ENCODE measurements at places on chromosomes 12 and 14. TPM values are rescaled to one million over a fixed set of nuclear protein-coding genes. Genes with fewer than 3 reads are reported as not detected.

GRCh38 chr12:59131462-59131861 lies 211.2 kb upstream of the LRIG3 start:
- DNase-seq, result no peak

DNA sequence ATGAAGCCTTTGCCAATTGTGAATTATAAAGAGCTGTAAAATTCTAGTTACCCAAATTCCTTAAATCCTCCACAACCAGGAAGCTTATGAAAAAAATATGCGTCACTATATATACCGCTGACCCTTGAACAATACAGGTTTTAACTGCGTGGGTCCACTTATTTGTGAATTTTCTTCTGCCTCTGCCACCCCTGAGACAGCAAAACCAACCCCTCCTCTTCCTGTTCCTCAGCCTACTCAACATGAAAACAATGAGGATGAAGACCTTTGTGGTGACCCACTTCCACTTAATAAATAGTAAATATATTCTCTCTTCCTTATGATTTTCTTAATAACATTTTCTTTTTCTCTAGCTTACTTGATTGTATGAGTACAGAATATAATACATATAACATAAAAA lies 42.2 kb downstream of the CMKLR1 start:
- DNase-seq, result no peak

DNA sequence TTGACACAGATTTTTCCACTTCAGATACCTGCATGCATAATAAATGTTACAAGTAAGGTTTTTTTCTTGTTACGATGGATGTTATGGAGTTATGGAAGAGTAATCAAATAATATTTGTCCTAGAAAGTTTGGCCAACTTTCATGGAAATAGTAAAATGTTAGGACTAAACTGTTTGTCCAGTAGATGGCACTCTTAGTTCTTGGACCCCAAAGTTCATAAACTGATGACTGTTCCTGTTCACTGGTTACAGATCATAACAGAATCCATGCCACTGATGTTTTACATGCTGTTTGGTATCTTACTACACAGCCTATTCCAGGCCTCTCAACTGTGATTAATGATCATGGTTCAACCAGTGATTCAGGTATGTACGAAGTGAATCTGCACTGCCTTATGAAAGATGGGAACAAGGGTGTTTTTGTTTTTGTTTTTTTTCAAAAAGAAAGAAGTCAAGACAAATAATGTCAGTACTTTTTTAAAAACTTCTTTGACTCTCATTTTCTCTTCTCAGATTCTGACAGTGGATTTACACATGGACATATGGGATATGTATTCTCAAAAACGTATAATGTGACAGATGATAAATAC lies 48.8 kb upstream of the SLCO1C1 start:
- DNase-seq, result peak; percentile 73

DNA sequence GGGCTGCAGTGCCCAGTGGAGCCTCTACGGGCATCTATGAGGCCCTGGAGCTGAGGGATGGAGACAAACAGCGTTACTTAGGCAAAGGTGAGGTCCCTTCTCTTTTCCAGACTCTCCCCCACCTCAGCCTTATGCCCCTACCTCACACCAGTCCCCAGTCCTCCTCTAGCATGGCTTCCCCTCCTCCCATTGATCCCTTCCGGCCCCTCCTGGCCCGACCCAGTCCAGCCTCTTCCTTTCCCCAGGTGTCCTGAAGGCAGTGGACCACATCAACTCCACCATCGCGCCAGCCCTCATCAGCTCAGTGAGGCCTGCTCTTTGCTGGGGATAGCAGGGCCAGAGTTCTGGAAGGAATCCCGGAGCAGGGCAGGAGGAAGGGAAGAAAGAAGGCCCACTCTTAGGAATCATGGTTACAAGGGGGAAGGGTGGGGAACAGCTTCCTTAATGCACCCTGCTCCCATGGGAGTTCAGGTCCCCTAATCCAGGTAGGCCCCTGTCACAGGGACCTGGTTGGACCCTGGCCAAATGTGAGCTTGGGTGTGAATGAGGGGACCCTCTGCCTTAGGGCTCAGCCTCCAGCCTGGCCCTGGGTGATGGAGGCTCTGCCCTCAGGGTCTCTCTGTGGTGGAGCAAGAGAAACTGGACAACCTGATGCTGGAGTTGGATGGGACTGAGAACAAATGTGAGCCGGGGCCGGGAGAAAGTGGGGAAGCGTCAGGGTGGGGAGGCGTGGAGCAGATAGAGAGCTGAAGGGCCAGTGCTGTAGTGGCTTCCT lies 2.2 kb downstream of the ENO2 start:
- no peak for DNase-seq

DNA sequence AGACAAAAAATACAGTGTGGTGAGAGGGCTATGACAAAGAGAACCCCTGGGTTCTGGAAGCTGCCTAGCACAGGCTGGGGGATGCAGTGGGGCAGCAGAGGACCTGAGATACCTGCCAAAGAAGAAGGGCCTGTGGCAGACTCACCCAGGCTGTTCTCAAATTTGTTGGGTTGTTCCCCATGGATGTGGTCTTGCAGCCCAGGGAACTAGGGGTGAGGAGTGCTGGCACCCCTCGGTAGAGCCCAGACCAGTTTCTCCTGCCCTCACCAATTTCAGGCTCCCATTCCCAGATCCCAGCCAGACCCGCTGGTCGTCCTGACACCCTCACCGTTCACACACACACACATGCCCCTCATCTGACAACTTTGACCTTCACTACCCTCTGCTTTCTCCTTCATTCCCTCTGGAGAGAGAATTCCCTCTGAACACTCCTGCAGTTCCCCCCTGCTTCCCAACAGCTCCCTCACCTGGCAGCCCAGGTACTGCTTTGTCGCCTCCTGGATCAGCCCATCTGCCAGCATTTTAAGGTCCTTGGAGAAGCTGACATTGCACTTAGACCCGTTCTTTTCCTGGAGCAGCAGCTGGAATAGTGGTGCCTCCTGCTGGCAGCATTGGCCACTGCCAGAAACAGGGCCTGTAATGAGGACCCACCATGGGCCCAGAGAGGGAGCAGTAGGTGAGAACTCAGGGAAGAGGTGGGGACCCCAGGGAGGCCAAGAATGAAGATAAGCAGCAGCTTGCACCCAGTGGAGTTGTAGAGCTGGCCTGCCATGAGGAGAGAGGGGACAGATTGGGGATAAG lies 5.9 kb upstream of the GDF11 start:
- peak; percentile 84 for DNase-seq

DNA sequence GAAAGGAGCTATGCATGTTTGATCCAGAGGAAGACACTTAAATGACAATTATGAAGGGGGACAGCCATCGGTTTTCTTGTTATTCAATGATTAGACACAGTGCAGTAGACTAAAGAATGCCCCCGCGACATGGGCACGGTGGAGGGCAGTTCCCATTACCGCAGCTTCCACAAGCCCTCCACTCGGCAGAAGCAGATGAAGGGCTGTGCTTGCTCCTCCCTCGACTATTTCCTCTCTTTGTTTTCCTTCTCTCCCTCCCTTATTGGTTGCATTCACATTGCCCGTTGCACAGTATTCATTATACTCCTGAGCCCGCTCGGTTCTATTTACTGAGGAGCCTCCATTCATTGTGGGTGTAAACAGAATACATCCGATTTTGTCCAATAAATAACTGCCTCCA lies 138.8 kb upstream of the RASSF8 start:
- DNase-seq, result no peak

DNA sequence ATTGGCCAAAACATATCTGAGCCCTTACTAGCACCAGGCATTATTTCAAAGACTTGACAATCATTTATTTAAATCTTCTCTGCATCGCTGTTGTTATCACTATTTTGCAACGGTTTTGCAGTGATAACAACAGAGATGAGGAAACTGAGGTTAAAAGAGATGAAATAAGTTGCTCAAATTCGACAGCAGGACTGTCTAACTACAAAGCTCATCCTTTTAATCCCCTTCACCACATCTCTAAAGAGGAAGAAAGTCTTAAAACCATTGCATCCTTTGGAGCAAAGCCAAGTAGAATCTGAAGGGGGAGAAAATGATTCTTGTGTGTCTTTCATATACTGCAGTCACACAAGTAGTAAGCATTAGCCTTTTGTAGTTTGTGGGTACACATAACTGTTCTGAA lies 14.8 kb upstream of the ETNK1 start:
- no peak for DNase-seq

The RFX4 gene
- total RNA-seq, result not detected

The KERA gene
- not detected for total RNA-seq

The ABHD4 gene
- 16.8 TPM for total RNA-seq

All from GM23248 (cell line).